ENCODE measurements at places on chromosomes 3 and 15.

GRCh38 chr3:106168962-106169750 lies 300.3 kb upstream of the CBLB start:
- no peak for DNase-seq

- no peak for DNase-seq
Observed at GRCh38 chr3:128784843-128785242, 58.9 kb downstream of the RAB7A start.

DNA sequence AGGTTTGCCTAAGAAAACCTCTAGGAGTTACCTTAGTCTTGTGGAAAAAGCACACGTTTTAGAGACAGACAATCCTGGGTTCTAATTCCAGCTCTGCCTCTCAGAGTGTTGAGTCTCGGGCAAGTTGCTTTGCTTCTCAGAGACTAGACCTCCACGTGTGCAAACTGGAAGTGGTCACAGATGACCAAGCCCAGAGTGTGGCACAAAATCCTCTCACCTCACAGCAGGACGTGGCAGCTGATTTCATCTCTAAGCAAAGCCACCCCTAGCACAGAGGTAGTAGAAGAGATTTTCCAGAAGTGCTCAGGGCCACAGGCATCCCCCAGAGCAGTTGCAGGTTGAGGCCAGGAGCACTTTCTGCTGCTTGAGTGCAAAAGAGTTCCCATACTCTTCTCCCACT lies 79.2 kb downstream of the CD47 start:
- DNase-seq = no peak

- no peak for DNase-seq
Observed at GRCh38 chr3:138569090-138569489, 25.0 kb downstream of the CEP70 start.

DNA sequence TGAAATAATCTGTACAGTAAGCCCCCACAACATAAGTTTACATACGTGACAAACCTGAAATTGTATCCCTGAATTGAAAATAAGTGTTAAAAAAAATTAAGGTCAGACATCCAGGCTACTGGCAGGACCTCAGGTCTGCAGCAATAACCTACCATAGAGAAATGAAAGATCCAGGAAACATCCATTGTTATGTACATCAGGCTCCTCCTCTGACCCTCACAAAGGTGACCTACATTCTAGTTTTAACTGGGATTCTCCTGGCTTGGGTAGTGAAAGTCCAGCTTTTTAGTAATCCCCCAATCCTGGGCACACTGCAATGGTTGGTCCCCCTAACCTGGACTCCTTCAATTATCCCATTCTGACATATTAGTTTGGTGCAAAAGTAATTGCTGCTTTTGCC lies 749.6 kb upstream of the LMCD1 start:
- DNase-seq = no peak

DNA sequence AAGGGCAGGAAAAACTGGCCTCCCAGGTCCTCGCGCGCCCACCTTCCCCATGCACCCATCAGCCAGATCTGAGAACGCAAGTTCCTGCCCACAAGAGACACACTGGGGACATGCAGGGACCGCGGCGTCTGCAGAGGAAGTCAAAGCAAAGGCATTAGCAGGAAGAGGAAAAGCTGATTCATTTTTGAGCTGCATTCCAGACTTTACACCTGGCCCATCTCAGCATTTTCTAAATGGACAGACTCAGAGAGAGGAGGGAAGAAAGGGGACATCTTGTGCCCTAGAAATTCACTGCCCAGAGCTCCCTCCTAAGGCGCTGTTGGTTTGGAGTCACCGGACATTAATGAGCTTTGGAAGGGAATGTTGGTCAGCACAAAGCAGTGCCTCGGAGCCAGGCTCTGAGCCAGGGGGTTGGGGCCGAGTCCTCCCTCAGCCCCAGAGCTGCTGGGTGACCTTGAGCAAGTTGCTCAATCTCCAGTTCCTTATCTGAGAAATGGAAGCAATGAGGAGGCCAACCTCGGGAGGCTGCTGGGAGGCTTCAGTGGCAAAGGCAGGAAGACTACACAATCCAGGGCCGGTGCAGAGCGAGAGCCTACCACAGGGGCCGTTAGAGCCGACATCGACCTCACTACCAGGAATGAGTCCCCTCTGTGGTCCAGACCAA lies 150.5 kb upstream of the IQSEC1 start:
- DNase-seq = no peak

GRCh38 chr15:61521953-61522352 lies 292.9 kb upstream of the RORA start:
- no peak for DNase-seq

DNA sequence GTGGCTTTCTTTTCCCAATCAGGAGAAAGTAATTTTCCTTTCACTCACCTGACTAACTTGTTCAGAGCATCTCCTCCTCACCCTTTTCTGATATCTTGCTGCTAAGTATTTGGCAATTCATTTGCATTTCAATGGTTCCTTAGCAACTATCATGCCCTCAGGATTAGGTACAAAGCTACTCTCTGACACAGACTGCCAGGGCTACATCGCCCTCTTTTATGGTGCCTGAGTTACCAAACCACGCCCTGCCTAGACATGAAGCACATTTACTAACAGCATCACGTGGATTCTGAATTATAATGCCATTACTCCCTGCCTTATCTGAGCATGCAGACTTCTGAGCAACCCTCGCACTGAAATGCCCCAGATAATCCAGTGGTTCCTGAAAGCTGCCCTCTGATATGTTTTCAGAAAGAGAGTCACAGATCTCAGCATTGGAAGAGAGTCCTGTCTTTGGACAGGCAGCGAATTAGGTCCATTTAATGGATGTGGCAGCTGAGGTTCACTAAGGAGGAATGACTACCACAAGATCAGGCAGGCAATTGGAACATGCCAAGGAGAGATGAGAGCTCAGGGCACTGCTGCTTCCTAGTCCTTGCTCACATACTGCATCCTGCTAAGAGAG lies 14.5 kb downstream of the EPHB1 start:
- DNase-seq = no peak

DNA sequence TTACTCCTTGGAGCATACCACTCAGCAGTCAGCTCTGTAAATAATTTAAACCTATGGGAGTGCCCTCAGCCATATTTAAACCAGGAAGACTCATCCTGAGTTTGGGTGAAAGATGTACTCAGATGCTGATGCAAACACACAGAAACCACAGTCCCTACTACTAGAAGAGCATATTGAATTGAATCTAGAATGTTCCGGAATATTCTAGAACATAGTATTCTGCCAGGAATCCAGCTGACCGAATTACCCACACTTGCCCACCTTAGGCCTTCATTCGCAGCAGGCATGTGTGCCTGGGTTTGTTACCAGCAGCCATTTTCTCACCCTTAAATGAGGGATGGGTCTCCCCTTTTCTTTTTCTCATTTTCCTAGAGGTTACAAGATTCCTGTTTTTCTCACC lies 202.4 kb upstream of the ICE2 start:
- DNase-seq = no peak

GRCh38 chr15:74130155-74130848 lies at the start of gene ISLR2:
ISLR2 (plus strand) TSS chr15:74130586; CDS start chr15:74132755, 2,169 bp downstream.
- no peak for DNase-seq

DNA sequence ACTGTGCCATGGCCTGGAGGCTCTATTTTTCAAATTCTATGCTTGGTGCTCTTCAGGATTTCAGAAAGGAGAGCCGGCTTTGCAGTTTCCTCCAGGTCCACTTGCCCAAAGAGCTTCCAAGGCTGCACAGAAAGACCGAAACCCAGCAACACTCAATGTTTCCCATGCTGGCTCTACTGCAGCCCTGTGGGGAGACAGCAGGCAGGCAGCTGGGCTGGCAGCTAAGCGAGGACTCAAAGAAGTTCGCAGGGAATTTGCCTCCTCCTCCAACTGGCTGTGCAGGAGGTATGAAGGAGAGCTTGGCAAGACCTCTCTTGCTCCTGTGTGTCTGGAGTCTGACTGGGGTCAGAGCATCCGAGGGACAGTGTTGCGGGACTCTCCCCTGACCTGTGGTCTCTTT lies 17.4 kb upstream of the ITGA11 start:
- no peak for DNase-seq

DNA sequence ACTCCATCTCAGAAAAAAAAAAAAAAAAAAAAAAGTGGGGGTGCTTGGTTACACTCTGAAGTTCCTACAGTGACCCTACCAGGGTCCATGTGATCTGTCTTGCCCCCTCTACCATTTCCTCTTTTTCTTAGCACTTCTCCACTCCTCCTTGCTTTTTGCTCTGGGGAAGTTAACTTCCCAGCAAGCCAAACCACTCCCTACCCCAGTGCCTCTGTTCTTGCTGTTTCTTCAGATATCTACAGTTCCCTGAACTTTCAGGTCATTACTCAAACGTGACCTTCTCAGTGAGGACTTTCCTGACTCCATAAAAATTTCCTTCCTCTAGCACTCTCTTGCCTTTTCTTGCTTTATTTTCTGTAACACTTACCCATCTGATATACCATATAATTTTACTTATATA lies 61.1 kb upstream of the GCNT3 start:
- DNase-seq = no peak

DNA sequence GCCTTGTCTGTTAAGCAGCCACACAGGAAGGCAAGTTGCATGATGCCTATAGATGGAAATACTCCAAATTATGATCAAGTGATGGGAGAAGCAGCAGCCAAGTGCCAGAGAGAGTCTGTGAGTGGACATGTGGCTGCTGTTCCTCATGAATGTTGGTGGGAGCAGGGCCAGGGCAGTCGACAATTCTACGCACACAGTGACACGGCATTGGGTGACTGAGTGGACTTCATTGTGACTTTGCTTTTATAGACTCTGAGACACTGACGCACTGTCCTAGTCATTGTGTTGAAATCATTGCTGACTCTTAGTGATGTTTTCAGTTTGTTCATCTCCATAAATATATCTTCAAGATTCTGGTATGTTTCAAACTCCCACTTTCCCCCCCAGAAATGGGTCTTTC lies 246.3 kb upstream of the SEMA6D start:
- no peak for DNase-seq

- no peak for DNase-seq
Observed at GRCh38 chr3:31166249-31166885, 271.9 kb upstream of the GADL1 start.

DNA sequence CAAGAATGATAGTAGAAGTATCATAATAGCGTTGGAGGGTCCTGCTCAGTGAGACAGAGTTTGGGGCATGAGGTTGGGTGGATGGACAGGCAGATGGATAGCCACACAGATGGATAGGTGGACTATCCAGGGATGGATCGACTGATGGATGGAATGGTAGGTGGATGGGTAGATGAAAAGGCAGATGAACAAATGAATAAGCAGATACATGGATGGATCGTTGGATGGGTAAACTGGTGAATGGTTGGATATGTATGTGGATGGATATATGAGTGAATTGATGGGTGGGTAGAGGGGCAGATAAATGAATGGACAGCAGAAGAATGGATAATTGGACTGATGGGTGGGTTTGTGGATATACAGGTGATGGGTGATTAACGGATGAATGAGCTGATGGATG lies 9.5 kb downstream of the CPNE9 start:
- DNase-seq = no peak

GRCh38 chr3:141246224-141246957 lies 14.8 kb downstream of the PXYLP1 start:
- DNase-seq = no peak

GRCh38 chr3:77412584-77412983 lies 372.7 kb downstream of the ROBO2 start:
- no peak for DNase-seq

- no peak for DNase-seq
Observed at GRCh38 chr15:62622775-62623174, 419.8 kb upstream of the TPM1 start.

GRCh38 chr3:169028716-169029115 lies 634.8 kb downstream of the MECOM start:
- no peak for DNase-seq

DNA sequence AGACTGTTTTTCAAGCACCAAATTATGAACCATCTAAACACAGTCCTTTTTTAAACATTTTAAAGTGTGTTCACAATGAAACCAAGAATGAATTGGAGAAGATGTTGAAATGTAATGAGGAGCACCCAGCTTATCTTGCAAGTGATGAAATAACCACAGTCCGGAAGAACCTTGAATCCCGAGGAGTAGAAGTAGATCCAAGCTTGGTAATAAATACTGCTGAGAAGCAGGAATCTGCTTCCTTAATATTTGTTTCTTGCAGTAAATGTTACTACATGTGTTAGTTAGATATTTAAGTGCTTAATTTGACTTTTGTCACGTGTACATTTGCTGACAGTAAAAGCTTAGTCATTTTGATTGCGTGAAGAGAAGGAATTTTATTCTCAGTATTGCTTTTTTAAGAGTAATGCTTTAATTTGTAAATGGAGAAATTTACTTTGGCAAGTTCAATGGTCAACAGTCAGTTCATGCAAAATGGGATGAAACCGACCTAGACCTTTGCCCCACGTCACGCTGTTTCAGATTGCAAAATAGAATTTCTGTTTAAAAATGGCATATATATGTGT lies 69.8 kb downstream of the OPA1 start:
- no peak for DNase-seq

DNA sequence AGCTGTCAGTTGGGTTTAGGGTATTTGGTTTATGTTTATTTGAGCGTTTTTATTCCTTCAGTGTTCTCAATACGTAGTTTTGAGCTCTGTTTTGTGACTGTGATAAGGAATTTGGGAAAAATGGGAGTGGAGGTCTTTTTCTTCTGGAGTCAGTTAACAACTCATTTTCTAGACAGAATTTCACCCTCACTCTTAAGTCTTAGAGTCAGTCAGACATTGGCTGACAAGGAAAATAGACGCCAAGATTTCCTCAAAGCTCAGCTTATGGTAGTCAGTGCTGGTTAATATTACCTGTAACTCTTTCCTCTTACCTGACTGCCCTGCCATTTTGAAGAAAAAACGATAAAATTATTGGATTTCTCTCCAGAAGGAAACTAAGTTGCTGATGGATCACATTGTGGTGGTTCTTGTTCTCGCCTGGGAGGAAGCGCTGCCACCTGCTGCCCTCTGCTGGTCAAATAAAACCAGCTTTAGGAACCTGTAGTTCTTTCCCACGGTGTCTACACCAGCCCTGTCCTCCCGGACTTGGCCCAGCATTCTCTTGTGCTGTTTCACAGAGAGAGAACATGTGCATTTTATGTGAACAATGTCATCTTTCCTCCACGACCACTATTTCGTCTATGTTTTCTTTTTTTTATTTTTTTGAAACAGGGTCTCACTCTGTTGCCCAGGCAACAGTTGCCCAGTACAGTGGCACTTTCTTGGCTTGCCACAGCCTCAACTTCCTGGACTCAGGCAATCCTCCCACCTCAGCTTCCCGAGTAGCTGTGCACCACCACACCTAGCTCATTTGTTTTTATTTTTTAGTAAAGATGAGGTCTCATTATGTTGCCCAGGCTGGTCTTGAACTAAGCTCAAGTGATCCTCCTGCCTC lies 41.4 kb upstream of the UMPS start:
- DNase-seq = peak; percentile 54
